ENCODE measurements at places on chromosomes 1 and 21.
A peak's percentile ranks its signal among the peaks of the same experiment; 100 is the strongest.

DNA sequence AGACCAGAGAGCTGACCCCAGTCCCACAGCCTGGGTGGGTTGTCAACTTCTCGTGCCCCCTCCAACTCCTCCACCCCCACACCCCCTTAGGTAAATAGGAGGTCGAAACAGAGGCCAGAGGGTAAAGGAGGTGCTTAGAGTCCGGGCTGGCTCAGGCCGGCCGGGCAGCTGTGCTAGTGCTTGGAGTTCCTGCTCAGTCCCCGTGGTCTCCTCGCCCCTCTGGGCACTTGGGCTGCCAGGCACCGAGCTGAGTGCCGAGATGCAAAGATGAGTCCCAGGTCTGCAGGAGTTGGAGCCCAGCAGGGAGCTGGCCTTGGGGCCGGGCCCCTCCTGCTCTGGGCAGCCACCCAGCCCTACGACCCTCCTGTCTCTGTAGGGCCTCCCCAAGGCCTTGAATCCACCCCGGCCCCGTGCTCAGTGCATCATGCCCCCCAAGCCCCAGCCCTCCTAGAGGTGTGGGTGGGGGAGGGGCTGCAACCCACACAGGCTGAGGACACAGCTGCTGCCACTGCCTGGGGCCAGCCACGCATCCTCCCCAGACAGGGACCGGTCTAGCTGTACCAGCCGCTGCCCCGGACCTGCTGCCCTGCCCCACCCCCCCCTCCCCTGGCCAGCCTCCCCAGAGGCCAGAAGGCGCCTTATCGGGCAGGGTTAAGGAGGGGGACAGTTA is 1.9 kb downstream of the SMIM1 start:
- DNase-seq: no peak

DNA sequence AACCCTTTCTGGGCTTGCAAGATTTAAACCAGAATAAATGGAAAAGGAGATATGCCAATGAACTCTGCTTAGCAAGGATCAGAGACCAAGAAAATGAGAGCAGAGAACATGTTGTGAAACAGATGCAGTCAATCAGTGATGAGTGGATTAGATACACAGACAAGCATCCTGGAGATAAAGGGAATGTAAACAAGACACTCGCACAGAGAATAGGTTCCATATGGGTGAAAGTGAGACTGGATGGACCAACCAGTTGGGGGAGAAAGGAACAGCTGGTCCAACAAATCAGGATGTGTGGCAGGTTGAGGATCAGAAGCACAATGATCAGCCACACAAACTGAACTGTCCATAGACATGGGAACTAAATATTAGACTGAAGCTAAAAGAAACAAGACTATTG is 338.2 kb downstream of the ASTN1 start:
- DNase-seq: no peak

DNA sequence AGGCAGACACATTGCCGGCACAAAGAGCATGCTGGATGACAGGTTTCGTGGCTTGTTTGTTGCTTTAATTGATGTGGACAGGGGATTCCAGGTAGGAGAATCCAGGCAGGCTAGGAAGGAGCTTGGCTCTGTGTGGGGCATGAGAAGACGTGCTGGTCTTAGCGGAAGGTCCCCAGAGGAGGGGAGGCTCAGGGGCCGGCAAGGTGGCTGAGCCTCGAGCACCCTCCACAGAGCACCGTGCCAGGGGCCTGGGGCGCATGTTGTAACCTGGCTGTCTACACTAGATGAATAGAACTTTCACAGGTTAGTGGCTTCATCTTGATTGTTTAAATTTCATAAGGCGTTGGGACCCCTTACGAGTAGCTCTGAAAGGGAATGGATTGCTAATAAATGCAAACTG is 223.1 kb downstream of the CAMTA1 start:
- DNase-seq: no peak

DNA sequence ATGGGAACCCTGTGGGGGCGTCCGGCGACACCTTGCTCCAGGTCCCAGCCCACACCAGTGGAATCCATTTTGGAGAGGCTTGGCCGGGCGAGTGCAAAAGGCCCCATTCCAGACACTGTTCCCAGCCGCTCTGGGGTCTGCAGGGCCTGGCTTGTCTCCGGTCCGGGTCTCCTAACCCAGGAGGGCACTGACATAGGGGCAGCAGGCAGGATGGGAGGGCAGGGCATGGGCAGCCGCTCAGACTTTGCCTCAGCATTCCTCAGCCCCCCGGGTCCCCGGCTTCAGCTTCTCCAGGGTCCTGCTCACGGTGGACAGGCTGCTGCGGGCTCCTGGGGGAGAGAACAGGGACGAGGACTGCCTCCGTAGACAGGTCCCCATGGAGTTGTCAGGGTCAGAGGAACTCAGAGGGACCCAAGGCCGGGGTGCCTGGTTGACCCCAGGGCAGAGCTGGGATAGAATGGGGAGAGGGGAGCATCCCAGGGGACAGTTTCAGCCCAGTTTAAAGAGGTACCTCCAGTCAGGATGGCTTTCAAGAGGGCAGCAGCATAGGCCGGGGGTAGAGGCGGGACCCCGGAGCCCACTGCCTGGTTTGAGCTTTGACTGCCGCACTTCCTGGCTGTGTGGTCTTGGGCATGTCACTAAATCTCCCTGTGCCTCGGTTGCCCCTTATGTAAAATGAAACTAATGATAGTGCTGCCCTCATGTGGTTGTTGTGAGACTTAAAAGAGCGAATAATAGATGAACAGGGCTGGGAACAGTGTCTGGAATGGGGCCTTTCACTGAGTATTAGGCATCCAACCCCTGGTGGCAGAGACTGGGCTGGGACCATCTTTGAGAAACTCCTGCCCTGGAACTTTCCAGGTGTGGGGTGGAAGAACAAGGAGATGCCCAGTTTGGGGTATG is 3.7 kb downstream of the KNCN start:
- no peak for DNase-seq

GRCh38 chr1:234610666-234611224 is 767 bp upstream of the IRF2BP2 start:
- DNase-seq: peak; percentile 95

DNA sequence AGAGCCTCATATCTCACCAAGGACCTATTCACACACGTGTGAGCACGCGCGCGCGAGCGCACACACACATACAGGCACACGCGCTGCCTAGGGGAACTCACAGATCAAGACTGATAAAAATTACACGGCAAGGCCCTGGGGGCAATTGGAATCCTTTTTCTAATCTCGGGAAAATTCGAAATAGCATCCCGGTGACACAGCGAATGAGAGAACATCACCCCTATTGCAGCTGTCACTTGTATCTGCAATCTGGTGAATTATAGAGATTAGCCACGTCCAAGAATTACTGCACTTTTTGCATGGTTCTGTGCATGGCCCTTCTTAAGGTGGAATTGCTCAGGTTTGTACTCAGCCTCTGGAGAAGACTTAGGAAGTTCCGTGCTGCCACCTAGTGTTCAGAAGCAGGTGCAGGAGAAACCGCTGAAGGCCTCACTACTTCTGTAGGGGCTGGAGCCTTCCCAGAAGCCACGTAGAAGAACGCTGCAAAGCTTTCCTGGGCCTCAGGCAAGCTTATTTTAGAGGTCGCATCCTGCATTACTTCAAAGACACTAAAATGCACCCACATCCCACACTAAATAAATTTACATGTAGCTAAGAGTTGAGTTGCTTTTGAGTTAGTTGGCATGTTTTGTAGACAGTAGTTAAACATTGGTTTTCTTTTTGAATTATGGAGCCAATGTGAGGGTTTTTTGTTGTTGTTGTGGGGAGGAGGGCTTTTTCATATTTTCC is 229.2 kb upstream of the CAMK1G start:
- peak; percentile 22 for DNase-seq

DNA sequence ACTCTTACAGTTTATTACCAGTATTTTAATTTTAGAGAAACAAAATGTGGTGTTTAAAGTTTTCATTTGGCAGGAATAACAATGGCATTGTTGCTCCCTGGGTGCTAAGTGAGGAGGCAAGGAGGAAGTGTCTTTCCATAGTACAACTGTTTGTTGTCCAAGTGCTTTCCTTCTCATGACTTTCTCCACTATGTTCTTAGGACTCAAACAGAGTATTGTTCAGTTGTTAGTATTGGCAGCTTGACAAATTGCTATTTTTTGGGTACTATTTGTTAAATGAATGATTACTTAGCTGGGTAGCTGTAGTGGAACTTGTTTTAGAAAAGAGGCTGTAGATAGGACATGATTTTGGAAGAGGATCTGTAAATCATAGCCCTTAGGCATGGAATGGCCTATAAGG is 7.5 kb downstream of the OTUD3 start:
- DNase-seq: no peak

GRCh38 chr1:99429754-99430153 is 165.5 kb downstream of the PLPPR4 start:
- DNase-seq: no peak

- DNase-seq: no peak
Measured at GRCh38 chr1:19967808-19968207, 11.6 kb downstream of the PLA2G2A start.

GRCh38 chr1:201085902-201086735 is 26.1 kb downstream of the CACNA1S start:
- DNase-seq: no peak

DNA sequence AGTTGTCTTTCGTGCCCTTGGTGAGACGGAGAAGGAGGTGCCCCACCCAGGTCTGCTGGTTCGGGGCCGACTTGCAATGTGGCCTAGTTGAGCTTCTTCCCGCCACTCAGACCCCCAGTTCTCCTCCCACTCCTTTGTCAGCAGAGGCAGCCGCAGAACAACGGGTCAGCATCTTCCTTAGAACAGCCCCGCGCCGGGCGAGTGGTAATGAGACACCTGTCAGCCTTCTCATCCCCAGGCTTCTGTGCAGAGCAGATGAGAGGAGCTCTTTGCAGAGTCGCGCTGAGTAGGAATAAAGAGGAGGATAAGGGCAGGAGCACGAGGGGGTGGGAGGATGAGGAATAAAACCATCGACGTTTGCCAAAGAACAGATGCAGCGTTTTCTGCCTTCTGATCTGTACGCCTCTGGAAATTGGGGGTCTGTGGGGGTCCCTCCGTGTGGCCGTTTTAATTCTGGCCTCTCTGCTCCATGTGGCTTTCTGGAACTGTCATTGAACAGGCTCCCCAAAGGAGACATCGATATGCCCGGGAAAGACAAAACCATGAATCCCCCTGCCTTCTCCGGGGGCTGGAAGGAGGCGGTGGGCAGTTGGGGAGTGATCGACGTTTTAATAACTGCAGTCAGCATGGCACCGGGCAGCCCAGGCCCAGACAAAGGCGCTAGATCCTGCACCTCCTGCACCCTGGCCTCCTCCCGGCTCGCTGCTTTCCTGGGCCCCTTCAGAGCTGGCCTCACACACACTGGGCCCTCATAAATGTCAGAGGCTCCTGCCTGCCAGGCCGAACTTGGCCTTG is 27.5 kb upstream of the IGSF21 start:
- no peak for DNase-seq

- DNase-seq: no peak
Measured at GRCh38 chr1:243489681-243490546, 234.1 kb downstream of the SDCCAG8 start.

DNA sequence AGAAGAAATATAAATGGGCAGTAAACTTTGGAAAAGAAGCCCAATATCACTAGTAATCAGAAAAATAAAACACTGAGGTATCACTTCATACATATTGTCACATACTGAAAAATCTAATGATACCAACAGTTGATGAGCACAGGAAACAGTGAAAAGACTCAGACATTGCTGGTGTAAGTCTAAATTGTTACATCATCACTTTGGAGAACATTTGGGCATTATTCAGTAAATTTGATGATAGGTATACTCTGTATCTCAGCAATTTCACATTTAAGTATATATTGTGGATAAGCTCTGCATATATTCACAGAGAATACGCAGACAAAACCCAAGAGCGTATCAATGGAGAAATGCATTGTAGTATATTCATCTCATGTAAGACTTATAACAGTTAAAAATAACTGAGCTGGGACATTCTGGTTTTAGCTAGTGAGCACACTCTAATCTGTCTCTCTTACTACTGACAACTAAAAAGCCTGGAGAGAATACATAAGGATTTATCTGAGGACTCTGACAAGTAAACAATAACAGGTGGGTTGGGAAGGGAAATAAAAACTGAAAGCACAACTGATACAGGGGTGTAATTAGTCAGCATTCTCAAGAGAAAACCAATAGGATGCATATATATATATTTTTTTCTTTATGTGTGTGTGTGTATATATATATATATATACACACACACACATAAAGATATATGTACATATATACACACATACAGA is 212.7 kb upstream of the JUN start:
- no peak for DNase-seq

DNA sequence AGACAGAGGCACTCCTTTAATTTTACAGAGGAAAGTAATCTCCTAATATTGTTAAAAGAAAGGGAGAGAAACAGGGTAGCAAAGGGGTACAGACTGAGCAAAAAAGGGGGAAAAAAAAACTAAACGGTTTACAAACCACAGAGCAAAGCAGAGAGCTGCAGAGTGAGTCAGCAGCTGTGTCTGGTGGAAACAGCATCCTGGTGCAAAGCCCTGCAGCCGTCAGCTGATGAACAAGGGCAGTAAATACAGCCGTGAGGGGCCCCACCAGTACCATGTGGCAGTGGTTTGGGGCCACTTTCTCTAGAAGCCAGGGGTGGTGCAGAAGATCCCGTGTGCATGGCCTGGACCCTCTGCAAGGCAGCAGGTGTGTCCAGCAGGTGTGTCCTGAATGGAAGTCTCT is 111.3 kb downstream of the ERG start:
- peak; percentile 5 for DNase-seq

DNA sequence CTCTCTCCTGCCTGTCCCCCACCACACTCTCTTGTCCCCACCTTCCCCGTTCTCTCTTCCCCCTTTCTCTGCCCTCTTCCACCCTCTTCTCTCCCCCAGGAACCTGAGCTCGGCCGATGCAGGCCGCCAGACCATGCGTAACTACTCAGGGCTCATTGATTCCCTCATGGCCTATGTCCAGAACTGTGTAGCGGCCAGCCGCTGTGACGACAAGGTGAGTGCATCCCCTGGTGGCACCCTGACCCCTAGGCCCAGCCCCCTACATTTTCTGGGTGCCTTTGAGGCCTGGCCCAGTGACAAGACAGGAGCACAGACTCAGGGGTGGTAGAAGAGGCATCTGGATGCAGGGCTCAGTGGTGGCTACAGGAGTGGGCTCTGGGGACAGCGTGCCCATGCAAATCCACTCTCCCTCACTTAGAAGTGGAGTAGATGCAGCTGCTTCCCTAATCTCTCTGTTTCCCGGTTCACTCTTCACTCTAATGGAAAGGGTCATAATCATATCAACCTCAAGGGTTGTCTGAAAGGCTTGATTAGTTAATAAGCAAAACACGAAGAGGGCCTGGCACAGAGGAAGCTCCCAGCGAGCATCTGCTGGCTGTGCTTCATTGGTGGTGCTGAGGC is 37.0 kb downstream of the PKP1 start:
- DNase-seq: no peak
